ENCODE measurements at places on chromosomes 7 and 10.

- peak; percentile 71 for DNase-seq
Observed at GRCh38 chr10:59561477-59562121, 148.1 kb downstream of the SLC16A9 start.

DNA sequence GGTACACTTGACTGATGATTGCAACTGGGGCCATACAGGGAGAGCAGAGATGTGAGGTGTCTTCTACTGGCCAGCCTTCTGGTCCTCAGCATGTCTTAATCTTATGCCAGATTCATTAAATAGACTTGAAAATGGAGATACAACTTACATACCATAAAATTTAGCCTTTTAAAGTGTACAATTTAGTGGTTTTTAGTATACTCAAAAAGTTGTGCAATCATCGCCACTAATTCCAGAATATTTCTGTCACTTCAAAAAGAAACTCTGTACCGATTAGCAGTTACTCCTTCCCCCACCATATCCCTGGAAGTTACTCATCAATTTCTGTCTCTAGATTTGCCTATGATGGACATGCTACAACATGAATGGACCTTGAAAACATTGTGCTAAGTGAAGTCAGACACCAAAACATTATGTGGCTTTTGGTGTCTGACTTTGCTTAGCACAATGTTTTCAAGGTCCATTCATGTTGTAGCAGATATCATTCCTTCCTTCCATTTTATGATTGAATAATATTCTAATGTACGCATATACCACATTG lies 53.0 kb downstream of the SH2D4B start:
- DNase-seq: no peak

DNA sequence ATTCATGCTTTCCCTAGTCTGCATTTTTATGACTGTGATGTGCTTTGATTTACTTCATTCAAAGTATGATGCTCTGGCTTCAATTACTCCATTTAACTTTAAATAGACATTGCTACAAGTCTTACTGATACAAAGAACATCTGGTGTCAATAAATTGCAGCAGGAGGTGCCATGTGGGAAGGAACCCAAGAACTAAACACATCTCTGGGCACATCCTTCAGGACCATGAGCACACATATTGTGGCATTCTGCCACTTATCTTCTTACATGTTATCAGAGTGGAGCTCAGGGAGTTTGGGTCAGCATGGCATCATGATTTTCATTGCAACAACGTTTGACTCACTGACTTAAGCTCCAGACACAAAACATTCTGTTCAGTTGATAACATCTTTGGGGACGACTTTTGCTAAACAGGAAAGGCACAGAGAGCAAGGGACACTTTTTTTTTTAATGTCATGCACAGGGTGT lies 227.0 kb downstream of the DKK1 start:
- DNase-seq: peak; percentile 36

GRCh38 chr10:121500701-121501332 lies 97.4 kb downstream of the FGFR2 start:
- DNase-seq: no peak

- no peak for DNase-seq
Observed at GRCh38 chr7:134819401-134819800, 40.0 kb downstream of the CALD1 start.

DNA sequence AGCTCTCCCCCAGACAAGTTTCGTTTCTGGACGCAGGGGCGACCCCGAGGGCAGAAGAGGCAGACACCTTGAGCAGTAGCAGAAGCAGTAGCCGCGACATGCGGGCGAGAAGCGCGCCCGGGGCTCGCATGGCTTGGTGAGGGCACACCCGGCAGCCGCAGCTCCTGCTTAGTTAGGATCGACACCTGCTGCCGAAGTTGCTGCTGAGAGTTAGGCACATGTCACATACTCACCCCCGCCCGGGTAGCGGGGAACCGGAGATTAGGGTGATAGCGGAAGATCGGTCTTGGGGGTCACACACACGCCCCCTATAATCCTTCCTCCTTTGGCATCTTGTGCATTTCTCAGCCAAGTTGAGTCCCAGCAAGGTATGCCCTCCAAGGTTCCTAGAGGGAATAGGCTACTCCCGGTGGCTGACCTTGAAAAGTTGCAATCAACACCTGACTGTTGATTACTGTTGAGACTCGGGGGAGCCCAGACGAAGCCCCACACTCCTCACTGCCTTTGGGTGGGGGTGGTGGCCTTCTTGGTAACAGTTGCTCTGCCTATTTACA lies 668 bp downstream of the GPR37 start:
- DNase-seq: no peak

GRCh38 chr7:94012746-94013145 lies 8.6 kb upstream of the BET1 start:
- DNase-seq: no peak

DNA sequence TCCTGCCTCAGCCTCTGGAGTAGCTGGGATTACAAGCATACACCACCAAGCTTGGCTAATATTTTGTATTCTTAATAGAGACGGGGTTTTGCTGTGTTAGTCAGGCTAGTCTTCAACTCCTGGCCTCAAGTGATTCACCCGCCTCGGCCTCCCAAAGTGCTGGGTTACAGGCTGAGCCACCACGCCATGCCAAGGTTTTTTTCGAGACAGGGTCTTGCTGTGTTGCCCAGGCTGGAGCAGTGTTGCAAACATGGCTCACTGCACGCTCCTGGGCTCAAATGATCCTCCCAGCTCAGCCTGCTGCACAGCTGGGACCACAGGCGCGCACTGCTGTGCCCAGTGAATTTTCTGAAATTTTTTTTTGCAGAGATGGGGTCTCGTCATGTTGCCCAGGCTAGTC lies 3.3 kb upstream of the SEC31B start:
- no peak for DNase-seq

DNA sequence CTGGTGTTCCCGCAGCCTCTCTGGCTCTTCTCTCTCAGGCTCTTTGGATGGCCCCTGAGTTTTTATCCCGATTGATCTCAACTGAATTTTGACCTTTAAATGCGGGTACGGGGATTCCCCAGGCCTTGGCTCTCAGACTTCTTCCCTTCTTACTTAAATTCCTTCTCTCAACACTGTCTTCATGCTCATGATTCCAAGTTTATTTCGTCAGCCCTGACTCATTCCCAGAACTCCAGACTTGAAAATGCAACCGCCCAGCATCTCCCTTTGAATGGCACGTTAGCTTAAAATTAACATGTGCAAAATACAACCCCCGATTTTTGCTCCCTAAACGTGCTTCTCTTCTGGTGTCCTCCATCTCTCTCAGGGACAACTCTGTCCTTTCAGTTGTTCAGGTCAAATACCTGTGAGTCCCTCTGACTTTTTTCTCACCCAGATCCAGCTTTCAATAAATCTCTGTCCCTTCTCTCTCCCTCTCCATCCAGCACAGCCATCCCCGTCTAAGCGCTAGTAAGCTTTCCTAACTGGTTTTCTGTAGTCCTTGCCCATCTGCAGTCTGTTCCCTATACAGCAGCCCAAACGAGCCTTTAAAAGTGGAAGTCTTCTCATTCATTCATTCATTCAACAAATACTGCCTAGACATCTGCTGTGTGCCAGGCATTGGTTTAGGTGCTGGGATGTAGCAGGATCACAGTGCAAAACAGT lies 7.1 kb downstream of the HECW1 start:
- DNase-seq: peak; percentile 55

DNA sequence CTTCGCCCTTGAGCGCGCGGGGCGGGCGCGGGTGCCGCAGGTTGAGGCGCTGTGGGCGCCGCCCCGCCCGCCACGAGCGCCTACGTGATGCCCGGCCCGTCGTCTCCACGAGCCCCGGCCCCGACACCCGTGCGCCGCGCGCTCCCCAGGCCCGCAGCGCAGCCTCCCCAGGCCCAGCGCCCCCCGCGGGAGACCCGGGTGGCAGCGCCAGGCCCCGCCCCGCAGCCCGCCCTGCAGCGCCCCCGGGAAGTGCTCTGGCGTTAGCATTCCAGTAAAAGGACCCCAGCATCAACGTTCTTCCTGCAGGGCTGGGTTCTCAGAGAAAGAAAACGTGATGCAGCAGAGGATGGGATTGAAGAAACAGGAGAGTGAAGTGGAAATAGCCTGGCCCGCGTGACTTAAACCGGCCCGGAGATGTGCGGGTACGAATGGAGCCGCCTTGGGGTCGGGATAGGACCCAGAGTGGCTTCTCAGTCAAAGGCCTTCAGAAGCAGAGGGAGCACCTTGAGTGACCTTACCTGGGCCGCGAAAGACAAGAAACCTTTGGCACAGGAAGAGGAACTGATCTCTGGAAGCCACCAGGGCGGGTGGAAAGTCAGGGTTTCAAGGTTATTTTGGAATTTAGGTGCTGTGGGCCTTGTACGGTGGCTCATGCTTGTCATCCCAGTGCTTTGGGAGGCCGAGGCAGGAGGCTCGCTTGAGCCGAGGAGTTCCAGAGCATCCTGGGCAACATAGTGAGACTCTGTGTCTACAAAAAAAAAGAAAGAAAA lies 1.8 kb downstream of the PFKP start:
- no peak for DNase-seq

GRCh38 chr10:45561952-45562351 lies 110.6 kb downstream of the ZFAND4 start:
- DNase-seq: no peak

GRCh38 chr10:101778151-101778780 lies 2.4 kb upstream of the FGF8 start:
- no peak for DNase-seq

DNA sequence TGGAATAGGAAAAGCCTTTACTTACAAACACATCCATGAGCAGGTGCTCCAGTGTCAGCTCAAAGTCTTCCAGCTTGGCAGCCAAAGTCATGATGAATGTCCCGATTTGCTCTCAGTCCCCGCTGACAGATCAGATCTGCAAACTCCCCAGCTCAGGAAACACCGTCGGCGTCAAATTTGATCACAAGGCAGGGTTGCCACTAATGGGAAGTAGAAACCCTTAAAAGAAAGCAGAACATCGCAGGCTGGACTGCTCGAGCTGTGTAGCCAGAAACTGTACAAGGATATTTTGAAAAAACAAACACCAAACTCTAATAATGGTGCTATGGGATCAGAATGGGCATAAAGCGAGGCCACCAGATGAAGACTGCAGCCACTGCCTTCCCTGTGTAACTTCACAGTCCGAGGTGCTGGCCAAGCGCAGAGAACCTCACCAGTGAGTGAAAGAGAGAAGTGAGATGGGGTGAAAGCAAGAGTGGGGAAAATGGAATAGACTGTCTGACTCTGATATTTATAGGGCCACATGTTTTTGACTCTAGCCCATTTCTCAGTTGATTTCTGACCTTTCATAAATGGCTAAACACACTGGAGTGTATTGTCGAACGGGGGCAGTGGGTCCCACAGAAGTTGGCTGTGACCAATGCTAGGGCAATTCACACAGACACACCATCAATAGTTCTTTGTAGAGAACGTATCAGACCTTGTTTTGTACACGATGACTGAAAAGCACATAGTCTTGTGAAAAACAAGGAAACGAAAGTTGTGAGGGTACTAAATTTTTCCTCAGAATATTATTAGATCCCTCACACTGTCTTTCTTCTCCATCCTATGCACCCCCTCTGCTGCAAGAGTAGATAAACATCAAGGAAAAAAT lies 306.2 kb downstream of the FRMD4A start:
- no peak for DNase-seq

GRCh38 chr10:108629834-108630233 lies 1293.5 kb downstream of the XPNPEP1 start:
- DNase-seq: peak; percentile 7

DNA sequence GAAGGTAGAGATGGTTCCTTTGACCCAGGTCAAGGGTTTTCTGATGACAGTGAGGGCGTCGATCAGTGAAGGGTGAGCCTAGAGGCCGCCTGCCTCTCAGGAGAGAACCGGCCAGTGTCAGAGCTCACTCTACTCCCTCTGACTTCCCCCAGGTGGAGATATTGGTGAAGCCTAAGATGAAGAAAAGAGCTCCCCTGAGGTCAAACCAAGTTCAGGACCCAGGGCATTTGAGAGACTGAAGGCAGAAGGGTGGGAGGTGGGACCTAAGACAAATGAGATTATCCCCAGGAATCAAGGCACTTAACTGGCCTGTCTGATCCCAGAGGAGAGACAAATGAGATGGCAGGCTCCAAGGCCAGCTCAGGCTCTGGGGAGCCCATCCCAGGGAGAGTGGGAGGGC lies 104.7 kb downstream of the CDH23 start:
- no peak for DNase-seq

- DNase-seq: no peak
Observed at GRCh38 chr10:118342638-118343020, 505 bp upstream of the FAM204A start.

DNA sequence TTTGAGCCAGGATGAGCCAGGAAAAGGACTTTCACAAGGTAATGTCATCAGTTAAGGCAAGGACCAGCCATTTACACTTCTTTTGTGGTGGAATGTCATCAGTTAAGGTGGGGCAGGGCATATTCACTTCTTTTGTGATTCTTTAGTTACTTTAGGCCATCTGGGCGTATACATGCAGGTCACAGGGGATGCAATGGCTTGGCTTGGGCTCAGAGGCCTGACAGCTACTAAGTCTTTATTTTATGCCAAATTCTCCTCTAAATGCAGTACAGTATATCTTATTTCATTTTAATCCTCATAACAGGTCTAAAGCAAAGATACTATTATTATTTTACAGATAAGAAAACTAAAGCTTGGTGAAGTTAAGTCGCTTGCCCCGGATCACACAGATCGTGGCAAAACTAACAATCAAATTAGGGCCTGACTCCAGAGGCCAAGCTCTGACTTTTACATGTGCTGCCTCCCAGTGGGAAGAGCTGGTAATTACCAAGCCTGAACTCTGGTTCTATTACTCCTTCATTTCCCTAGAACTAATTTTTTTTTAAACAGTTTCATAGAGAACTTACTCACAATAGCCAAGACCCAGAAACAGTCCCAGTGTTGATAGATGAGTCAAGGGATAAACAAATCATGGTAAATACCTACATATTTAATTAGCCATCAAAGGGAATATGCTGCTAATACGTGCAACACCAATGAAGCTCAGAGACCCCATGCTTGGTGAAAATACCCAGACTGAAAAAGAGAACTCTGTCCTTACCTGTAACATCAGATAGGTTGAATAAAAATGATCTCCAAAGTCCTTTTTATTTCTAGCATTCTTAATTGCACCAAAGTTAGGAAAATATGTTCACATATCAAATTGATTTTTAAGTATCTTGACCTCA lies 35.4 kb downstream of the C7orf25 start:
- peak; percentile 54 for DNase-seq

- peak; percentile 100 for DNase-seq
Observed at GRCh38 chr10:17001961-17002749, 127.5 kb downstream of the CUBN start.

DNA sequence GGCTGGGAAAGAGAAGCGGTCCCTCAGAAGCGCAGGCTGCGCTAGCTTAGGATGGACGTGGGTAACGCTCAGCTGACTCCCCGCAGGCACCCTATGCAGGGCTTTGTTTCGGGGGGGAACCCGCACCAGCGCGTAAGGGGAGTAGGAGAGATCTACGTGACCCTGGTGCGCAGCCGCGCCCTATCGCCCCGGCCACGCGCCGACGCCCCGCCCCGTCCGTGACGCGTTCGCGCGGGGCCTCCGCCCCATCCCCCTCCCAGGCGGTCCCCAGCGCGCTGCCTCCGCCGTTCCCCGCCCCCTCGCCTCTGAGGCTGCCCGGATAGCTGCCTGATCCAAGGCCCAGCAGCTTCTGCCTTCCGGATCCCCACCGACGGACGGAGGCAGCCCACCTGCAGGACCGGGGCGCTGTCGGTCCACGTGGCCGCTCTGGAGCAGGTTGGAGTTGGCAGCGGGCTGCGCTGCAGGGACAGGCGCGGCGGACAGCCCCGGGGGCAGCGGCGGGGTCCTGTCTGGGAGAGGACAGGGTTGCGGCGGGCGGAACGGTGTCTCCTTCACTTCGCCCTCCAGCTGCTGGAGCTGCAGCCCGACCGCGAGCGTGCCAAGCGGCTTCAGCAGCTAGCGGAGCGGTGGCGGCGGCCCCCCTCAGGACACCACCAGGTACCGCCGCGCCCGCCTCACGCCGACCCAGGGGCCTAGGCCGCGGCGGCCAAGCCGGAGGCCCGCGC lies at the start of gene VDAC2:
Gene VDAC2, plus strand, starts transcription at position 515 of the 725 bp plus-strand sequence. CDS start 363 bp downstream, outside the sequence.
- DNase-seq: peak; percentile 66

GRCh38 chr7:31788445-31788844 lies 101.4 kb downstream of the PPP1R17 start:
- DNase-seq: peak; percentile 20

Measured in stromal cell of bone marrow (primary cell).